ENCODE measurements at places on chromosomes 12 and 14.

- no peak for DNase-seq
Measured at GRCh38 chr12:24227551-24227950, 278.1 kb upstream of the SOX5 start.

DNA sequence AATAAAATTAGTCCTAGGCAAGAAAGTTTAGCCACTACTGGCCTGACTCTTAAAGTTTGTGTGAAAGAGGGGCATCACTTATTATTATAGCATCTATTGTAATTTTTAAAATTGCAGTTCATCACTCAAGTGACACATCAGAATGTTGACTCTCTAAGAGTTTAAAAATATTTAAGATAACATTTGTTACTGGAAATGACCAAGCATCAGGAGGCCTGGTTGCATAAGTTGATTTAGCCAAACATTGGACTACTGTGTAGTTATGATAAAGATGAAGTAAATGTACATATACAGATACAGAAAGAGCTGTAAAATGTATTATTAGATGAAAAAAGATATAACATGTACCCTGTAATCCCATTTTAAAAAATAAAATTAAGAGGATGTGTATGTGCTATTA, 47.5 kb downstream of the SCFD1 start:
- no peak for DNase-seq

DNA sequence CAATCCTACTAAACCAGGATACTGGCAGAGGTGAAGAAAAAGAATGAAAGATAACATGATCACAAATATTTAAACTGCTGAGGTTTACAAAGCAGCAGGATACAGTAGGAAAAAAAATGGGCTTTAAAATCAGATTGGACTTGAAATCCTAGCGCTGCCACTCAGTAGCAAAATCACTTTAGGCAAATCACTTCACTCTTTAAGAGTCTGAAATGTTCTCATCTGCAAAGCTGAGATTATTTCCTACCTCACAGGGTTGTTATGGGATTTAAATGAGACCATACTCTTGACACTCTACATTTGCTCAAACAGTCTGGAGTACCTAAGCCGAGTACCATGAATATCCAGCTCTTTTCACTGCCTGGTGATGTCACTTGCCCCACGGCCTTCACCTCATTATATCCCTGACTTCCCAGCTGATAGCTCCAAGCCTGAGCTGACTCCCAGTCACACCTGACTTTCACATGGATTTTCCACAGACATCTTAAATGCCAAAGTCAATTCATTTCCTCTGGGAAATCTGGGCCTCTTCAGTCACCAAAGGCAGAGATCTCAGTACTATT, 60.2 kb downstream of the UBR7 start:
- no peak for DNase-seq

GRCh38 chr14:104930526-104931303, 6.0 kb downstream of the PLD4 start:
- DNase-seq: no peak

- no peak for DNase-seq
Measured at GRCh38 chr12:106917503-106917902, 38.2 kb upstream of the TMEM263 start.

- DNase-seq: no peak
Measured at GRCh38 chr12:60278209-60278608, 682.4 kb downstream of the SLC16A7 start.

- no peak for DNase-seq
Measured at GRCh38 chr12:102528111-102528510, 47.7 kb upstream of the IGF1 start.
